ENCODE measurements at places on chromosomes 16 and 17.

DNA sequence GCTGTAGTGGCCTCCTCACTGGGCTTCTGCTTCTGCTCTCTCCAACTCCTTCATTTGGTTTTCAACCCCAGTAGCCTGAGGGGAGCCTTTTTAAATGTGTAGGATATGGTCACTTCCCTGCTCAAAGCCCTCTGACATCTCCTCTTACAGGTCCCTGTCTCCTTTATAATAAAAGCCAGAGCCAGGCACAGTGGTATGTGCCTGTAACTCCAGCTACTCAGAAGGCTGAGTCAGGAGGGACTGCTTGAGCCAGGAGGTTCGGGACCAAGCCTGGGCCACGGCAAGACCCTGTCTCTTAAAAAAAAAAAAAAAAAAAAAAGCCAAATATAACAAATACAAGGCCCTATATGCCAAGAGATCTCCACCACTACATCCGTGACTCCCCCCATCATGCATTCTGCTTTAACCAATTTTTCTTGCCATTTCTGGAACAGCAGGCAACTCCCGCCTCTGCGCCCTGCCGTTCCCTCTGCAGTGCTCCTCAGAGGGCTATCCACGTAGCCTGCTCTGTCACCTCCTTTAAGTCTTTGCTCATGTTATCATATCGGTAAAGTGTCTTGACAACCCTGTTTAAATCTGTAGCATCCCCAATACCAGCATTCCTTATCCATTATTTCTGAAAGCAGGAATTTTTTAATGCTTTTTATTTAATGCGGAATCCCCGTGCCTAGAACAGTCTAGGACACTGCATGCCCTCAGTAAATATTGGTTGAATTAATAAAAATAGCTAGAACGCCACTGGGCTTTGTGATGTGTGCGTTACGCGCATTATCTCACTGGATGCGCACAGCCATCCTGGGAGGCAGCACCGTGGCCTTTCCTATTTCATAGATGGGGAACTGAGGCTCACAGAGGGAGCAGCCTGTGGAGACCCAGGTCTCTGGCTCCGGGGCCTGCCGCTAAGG, 9.5 kb downstream of the ZNF771 start:
- DNase-seq = no peak

DNA sequence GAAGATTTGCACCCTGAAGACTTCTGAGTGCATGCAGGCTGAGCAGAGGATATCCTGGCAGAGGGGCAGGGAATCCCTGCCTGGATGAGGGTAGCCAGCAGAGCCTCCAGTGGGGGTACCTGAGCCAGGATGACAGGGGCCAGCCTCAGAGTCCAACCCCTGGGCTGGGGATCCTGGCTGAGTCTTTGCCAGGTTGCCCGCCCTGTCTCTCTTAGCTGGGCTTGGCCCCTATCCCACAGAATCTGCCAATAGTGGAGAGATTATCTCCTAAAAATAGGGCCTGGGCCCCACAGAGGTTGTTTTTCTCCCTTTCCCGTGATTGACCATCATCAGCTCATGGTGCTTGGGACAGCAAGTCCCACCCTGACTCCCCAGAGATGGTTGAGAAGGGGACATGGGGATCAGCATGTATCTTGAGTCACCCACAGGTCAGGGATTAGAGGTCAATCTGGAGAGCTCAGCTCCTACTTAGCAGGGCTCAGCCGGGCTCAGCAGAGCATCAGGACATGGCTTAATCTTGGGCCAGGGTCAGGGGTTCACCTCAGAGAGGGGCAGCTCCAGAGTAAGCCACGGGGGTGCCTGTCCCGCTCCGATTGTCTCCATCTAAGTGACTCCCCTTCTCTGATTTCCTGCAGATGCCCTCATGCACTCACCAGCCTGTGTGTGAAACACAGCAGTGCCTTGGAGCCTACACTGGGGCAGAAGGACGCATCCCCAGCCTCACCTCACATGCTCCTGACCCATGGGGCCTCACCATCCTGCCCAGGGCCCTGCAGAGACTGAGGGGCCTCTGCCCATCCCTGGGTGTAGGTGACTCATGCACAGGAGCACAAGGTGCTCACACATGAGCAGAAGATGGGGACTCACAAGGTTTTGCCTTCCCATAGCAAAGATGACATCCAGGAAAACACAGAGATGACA, 11.5 kb downstream of the CDH16 start:
- DNase-seq = no peak

DNA sequence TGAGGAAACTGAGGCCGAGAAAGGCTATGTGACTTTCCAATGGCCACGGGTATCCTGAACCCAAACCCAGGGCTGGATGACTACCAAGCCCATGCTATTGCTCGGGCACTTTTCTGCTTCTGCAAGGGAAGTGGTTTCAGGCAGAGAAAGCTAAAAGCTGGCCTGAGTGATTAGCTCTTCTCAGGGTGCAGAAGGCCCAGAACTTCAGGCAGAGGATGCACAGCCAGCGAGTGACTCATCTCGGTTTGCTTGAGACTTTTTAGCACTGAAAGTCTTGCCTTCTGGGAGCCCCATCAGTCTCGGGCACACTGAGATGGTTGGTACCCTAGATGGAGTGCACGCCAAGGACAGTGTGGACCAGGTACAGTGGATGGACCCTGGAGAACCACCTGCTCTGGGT, 129.5 kb upstream of the SDK2 start:
- DNase-seq = no peak

DNA sequence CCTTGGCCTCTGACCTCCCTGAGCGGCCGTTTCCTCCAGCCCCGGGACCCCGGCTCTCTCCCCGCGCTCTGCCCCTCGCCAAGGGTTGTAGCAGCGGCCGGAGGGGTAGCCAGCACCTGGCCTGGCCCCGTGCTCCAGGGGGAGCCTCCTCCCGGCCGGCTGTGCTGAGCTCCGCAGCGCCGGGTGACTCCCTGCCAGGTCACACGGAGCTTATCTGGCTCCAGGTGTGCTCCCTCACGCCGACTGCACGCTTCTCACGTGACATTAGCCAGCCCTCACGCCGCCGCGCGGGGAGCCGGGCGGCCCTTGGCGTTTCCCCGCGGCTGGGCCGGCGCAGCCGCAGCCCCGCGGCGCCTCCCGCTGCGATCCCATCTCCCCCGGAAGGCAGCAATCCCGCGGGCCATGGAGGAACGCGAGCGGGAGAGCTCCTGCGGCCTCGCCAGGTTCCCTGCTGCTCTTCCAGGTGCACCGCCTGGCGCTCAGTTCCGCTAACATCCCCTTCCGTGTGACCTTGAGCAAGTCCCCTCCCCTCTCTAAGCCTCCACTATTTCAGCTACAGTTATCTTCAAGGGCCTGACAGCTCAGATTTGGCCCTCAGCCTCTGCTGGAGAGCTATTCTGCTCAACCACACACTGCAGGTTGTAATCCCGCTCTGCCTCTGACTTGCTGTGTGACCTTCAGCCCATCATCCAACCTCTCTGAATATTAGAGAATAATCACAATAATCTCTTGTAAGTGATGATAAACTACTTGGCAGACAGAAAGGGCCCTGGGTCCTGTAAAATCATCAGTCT, 3.4 kb downstream of the MYO18A start:
- DNase-seq = peak; percentile 46

All from activated T-helper 1 cell treated with anti-CD3 and anti-CD28 coated beads, Interleukin-2, amount 50 U/mL, for 16 hours (primary cell).